ENCODE measurements at places on chromosomes 1 and 21.

DNA sequence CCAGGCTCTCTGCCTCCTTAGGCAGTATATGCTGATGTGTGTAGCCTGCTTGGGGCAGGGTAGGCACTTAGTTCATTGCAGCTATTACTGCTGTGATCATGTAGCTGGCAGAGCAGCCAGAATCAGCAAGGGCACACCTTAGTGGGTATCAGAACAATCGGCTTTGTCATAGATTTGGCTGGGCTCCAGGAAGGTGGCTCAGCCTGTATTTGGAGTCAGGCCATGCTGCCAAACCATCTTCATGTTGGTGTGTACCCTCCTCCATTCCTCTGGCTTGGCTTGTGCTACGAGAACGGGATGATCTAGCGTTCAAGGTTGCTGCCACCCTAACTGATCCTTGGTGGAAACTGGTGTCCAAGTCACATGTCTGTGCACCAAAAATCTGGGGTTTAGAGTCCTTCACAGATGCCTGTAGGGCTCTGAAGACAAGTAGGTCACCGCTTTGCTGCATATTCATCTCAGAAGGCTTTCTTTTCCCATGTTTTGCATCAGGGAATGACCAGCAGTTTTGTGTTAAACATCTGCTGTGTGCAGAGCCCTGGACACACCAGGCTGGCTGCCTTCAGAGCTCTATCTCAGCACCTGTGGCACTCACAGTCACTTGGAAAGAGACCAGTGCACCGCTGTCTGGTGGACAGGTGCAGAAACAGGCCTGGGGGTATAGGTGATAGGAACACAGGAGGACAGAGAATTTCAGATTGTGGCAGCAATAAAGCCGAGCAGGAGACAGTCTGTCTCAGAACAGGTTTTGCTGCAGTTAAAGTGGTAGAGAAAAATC, 23.7 kb downstream of the VANGL1 start:
- DNase-seq, result no peak

DNA sequence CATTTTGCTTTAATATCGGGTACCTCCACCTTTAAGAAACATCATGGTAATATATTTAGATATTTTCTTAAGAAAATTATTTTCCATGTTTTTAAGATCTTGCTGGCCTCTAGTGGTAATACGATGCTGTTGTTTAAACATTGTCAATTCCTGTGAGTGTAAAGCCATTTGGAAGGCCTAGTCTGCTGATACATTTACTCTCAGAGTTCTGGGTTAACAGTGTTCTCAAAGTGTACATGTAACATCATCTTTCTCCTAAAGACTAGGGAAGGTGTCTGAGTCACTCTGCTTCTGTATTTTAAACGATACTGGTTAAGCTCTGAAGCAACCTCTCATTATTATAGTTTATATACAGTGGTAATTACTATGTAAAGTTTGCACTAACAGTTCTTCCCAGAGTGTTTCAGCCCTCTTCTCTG, 189.1 kb downstream of the RASAL2 start:
- DNase-seq, result no peak

DNA sequence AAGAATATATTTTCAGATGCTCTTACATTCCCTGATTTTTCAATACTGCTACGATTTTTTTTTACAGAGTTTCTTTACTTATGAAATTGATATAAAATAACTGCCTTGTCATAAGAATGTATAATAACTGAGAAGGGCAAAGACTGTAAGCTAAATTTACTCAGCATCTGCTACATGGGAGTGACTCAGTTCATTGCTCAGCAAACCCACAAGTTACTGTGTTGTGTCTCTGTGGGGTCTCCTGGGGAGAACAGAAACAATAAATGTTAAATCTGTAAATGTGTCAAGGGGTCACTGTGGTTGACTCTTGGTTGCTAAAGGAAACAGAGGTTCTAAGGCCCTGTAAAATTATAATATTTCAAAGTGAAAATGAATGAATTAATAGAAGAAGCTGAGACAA, 210.3 kb upstream of the CACYBP start:
- DNase-seq, result no peak

DNA sequence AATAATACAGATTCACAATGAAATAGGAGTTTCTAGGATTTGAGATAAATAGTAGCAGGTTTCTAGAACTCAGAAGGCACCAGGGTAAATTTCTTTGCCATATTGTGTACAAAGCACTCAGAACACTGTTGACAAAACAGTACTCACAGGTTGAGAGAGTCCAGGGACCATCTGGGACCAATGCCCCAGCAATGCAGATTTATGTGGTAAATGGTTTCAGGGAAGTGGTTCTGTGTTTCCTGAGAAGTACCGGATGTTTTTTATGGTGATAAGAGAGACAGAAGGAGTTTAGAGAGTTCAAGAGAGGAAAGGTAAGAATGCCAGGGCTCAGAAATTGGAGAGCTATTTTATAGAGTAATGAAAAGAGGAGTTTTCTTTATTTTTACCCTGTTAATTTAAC, 29.6 kb upstream of the DIPK1A start:
- DNase-seq, result no peak

DNA sequence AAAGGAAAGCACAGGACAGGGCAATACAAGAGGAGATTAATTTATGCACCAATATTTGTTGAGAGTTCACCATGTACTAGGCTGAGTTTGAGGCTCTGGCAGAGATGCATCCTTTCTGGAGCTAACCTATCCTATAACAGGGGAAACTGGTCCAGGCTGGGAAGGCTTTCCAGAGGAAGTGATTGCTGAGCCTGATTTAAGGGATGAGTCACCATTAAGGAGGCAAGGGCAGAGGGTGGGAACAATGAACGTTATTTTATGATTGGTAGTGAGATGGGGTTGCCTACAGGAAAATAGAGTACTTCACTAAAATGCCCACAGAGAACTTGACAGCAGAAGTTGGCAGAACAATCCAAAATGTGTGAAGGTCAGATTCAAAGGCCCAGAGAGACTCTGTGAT, 141.4 kb downstream of the PLPP3 start:
- DNase-seq, result no peak

DNA sequence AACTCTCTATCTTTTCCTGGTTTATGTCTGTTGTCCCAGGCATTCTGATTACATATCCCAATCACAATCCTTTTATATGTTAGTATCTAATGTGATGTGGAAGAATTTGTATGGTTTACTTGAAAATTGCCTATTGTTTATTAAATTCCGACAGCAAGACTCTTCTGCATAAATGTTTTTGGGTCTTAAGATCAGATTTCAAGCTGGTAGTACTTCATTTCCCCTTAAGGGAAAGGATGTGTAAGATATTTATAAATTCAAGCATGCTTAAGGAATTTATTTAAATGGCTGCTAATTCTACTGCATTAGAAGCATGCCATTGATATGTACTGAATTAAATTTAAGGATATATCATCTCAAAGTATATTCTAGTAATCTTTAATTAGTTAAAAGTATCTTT, 20.4 kb upstream of the GPR88 start:
- DNase-seq, result no peak

- peak; percentile 26 for DNase-seq
Measured at GRCh38 chr1:16971341-16972188, 8.9 kb downstream of the MFAP2 start.

GRCh38 chr1:31736675-31737074, 27.5 kb downstream of the ADGRB2 start:
- DNase-seq, result no peak

DNA sequence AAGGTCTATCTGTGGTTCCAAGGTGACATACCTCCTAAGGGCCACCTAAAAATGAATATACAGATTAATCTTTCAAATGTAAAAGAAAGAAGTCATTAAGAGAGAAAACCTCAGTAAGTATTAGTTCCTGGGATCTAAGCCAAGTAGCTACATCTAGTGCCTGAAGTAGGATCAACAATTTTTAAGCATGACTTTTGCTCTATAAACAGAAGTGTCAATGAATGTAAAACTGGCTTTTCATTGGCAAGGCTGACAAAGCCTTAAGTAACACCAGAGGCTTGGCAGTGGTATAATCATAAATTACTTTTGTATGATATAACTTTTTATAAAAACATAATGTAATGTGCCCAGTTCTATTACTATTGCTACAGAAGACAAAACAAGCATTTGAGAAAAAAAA, 12.2 kb upstream of the ACADM start:
- no peak for DNase-seq

GRCh38 chr1:12615865-12616708, 1.9 kb downstream of the DHRS3 start:
- DNase-seq, result no peak

Data from NCI-H524 (cell line).